ENCODE measurements at places on chromosomes 7 and 10. TPM values are rescaled to one million over a fixed set of nuclear protein-coding genes. Genes with fewer than 3 reads are reported as not detected.

- no peak for DNase-seq
Observed at GRCh38 chr10:98485959-98486358, 39.2 kb upstream of the HPS1 start.

Gene ASIC3
- 19.6 TPM for total RNA-seq

Gene NUTM2E
- 0.23 TPM for total RNA-seq

Gene COX15
- 40.1 TPM for total RNA-seq

- DNase-seq: no peak
Observed at GRCh38 chr10:6140141-6140841, 51.5 kb downstream of the RBM17 start.

DNA sequence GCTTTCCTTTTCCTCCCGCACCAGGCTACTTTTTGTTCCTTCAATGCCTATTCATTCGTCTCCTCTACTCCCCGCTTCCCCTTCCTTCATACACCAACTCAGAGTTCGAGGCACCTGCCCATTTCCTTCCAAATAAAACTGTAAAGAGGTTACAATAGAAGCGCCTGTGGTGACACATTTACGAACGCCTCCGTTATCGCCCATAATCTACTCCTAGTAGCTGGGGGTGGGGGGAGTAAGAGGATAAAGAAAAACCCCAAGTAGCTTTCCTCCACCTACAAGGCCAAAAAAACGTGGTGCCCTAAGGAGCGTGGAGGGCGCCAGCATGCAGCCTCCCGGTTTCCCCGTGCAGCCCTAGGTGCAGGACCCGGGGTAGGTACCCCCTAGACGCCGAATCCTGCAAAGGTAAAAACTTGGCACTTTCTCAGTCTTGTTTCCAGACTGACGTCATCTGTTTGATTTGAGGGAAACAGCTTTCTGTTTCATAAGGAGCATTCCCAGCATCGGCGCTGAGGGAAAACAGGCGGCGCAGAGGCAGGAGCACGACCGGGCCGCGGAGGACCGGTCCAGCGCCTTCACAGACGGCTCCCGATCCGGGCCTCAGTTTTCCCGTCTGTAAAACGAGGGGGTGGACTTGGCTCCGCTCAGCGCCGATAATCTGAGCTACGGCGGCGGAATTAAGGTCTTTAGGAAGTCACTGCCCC lies 922 bp downstream of the PPA1 start:
- DNase-seq: peak; percentile 46

DNA sequence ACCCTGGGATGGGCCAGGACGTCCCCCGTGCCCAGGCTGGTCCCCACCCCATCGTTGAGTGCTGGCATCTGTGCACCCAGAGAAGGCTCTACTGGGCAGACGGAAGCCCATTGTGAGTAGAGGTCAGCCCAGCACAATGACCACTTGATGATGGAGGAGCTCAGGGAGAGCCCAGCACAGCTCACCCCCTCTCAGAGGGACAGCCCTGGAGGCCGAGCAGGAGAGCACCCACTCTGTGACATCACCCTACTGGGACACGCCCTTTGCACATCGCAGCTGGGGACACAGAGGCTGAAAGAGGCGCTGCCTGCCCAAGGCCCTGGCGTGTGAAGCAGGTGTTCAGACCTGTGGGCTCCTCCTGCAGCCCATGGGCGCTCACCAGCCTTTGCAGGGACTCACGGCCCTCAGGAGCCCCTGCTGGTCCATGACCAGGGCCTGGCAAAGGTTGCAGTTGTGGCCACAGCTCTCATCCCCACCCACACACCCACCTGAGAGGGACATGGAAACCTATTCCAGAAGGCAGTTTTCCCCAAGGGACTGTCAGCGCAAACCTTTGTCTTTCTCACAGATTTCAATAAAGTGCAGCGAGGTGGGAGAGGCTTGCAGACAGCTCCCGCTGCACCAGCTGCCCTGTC lies 67.2 kb upstream of the PPP2R2D start:
- no peak for DNase-seq

- peak; percentile 63 for DNase-seq
Observed at GRCh38 chr10:55410415-55410885, 609.4 kb upstream of the PCDH15 start.

DNA sequence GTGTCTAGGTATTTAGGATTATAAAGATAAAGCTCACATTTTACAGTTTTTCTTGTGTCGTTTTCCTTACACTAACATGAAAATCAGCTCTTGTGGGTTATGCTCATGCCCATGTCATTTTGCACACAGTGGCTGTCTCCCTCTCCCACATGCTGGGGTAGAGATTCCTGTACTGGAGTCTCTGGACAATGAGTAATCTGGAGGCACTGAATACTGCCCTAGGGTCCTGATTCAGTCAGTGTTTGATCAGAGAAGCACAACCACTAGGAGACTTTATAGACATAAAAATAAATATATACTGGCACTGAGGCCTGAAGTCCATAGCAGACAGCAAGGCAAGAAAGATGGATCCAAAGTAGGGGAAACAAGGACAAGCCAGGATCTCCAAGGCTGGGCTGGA lies 1008.8 kb downstream of the KCNMA1 start:
- DNase-seq: no peak

Gene COL13A1
- 1.3 TPM for total RNA-seq

GRCh38 chr10:114408968-114409444 lies 4.7 kb upstream of the AFAP1L2 start:
- no peak for DNase-seq

DNA sequence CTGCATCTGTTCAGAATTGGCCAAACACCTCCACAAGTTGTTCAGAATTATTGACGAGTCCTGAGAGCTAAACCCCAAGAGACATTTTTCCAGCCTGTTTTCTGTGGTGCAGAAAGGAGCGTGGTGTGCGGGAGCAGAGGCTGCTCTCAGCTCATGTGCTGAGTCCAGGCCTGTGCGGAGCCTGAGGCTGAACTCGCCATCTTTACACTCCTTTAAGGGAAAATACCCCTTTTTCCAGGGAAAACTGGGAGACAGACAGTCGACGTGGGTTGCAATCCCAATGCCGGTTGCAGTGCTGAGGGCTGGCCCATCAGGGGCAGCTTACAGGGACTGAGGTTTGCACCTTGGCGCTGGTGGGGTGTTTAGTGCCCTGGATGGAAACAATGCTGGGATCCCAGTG lies 112.2 kb downstream of the ADARB2 start:
- no peak for DNase-seq

Gene NEUROG3
- total RNA-seq: not detected

- DNase-seq: no peak
Observed at GRCh38 chr7:129055861-129056464, 1.1 kb upstream of the TNPO3 start.

DNA sequence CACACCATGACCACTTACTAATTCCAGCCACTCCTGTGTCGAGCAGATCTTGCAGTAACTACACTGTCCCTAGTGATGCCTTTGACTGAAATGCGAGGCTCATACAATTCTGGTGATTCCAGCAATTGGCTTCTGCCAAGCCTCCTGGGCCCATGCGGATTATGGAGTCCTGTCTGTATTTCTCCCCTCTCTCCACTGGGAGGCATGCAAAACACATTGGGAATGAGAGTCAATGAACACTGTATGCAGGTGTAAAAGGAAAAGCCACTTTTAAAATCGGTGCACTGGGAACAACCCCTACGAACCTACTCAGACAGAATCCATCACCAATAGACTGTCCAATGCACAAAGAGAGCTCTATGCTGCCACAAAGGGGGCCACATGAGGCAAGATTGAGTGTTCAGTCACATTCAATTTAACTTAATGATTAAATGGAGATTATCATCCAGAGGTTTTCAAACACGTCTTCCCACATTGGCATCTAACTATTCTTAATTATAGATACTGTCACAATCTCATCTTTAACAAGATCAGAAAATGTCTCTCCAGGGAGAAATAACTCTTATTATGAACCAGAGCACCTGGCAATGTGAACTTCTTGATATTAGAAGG lies 550.6 kb downstream of the GLRX3 start:
- no peak for DNase-seq

All from dorsolateral prefrontal cortex (tissue), 122 donors.